Stimulated activated CD8-positive, alpha-beta memory T cell treated with anti-CD3 and anti-CD28 coated beads, Interleukin-2, amount 100 ng/mL, for 1 hour (primary cell): ENCODE measurements at places on chromosomes 2 and 18.

- DNase-seq = no peak
Measured at GRCh38 chr2:157696036-157696435, 67.4 kb upstream of the ACVR1C start.

DNA sequence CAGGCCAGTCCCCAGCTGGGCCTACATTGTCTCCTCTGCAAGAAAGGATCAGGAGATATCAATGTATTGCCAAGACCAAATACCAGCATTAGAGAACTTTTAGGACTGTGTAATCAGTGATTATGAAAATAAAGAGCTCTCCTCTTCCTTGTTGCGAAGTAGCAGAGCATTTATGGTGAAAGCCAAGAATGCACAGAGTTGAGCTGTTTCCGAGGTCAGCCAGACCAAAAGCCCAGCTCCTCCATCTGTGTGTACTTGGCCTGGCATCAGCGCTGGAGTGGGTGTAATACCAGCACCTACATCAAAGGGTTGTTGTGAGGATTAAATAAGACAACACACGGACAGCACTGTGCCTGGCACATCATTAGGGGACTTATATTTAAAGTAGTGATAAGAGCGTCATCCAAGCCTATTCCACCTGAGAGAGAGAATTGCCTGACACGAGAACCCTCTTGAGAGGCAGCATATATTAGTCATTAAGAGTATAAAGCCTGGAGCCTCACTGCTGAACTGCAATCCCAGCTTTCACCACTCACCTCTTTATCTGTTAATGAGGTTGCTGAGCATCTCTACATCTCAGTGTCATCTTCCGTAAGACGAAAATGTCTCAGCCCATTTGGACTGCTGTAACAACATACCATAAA, 7.4 kb upstream of the SLC16A14 start:
- no peak for DNase-seq

DNA sequence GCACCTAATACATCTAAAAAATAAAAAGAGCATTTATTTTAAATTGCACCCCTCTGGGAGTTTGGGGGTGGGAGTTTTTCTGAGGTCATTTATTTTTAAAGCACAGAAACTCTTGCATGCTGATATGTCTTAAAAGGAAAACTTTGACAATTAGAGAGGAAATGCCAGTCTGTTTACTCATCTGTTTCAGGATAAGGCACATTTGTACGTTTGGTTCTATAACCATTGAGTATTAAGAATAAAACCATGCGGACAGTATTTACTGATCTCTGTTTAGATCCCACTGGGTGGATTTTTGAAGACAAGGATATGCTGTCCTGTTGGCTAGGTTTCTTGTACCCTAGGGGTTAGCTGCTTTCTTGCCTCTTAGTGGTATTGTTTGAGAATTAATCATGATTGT, 122.9 kb downstream of the TANC1 start:
- DNase-seq = no peak

- no peak for DNase-seq
Measured at GRCh38 chr2:203471323-203471722, 63.8 kb downstream of the RAPH1 start.

DNA sequence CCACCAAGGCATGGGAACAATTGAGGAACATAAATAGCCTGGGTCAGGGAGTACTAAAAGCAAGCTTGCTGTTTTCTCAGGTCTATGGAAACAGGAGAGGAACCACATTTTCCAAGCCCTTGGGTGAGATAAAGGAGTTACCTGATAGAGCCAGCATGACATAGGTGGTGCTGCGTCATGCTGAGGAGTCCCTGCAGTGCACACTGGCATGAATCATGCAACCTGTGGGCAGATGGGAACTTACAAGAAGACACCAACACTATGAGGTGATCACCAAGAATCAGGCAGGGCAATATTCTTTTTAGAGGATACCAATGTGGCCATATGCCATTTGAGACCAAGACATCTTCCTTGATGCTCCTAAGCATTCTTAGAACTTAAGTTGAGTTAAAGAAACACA, 531.8 kb downstream of the ZEB2 start:
- DNase-seq = no peak

DNA sequence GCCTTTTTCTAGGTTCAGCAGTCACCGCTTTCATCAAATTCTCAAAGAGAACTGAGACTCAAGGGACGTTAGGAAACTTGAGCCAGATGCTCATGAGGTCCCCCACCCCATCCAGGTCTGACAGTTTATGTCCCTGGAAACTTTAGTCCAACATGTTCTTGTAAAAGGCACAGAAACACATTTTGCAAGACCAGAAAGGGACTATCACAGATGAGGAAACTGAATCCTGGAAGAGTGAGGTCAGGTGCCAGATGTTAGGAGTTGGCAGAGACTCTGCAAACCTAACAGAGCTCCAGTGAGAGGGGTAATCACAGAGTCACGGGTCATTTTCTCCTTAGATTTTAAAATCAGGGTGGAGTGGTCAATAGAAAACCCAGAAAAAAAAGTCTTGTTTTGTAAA, 76.6 kb downstream of the RDH14 start:
- no peak for DNase-seq

DNA sequence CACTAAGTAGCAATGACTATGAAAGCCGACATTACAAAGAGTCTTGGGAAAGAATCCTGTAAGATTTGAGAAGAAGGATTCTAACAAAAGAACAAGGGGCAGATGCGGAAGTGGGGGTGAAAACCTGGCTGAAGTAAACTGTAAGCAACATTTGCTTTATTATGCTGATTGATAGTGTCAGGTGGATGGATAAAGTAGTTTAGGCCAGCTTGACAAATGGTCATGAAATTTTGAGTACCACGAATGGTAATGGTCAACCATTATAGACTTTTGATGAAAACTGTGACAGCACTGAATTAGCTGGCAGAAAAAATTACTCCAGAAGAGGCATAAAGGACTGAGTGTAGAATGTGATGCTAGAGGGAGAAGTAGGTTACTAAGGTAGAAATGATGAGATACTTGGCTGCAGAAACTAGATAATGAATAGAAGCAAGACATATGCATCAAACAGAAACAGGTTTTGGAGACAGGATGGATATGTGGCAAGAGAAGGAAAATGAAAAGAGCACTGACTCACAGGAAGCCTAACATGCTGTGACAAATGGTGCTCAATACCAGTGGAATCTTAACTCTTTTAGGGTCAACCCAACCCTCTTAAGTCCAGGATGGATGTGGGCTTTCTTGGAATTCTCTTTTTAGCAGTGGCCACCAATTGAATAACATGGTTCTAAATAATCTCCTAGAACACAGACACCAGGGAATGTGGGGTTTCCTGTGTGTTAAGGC, 6.8 kb downstream of the THUMPD2 start:
- DNase-seq = no peak

DNA sequence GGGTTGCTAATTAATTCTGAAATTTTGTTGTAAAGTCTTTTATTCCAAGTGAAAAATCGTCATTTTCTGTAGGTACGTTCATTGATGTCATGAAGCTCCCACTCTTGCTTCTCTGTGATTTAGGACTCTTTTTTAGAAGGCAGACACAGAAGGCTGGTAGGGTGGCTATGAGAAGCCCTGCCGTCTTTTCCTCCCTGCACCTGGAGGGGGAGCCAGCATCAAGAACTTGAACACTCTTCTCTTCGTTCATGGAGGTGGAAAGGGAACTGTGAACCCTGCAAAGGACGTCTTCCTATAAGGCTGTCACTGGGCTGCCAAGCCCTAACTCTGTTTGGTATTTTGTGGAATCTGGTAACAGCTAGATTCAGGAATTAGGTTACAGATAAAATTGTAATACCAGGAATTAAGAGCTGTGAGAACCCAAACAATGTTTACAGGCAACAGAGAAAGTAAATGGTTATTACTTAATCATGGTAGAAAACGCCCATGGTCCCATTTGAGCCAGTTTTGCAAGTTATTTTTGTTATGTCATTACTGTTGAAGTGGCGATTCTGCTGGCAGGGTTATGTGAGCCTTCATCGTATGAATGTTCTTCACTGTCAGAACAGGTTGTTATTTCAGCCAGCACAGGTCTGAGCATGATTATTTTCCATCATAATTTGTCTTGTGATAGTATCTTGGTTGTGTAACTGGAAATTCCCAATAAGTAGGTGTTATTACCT, 112.2 kb downstream of the OSBPL6 start:
- DNase-seq = no peak

DNA sequence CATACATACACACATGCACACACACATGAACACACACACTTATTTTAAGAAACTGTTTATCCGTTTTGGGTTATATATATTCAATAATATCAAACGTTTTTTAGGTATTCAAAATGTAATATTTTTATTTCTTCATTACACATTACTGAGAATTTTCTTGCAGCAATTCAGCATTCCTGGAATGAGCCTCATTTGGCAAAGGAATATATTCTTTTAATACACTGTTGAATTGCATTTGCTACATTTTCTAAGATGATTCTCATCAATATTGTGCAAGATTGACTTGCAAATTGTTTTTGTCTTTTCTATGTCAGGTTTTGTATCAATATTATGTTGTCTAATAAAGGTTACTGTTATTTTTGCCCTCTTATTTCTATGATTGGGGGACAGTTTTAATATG, 276.1 kb upstream of the CYP26B1 start:
- no peak for DNase-seq

- DNase-seq = no peak
Measured at GRCh38 chr2:218438596-218438995, 19.7 kb downstream of the VIL1 start.

DNA sequence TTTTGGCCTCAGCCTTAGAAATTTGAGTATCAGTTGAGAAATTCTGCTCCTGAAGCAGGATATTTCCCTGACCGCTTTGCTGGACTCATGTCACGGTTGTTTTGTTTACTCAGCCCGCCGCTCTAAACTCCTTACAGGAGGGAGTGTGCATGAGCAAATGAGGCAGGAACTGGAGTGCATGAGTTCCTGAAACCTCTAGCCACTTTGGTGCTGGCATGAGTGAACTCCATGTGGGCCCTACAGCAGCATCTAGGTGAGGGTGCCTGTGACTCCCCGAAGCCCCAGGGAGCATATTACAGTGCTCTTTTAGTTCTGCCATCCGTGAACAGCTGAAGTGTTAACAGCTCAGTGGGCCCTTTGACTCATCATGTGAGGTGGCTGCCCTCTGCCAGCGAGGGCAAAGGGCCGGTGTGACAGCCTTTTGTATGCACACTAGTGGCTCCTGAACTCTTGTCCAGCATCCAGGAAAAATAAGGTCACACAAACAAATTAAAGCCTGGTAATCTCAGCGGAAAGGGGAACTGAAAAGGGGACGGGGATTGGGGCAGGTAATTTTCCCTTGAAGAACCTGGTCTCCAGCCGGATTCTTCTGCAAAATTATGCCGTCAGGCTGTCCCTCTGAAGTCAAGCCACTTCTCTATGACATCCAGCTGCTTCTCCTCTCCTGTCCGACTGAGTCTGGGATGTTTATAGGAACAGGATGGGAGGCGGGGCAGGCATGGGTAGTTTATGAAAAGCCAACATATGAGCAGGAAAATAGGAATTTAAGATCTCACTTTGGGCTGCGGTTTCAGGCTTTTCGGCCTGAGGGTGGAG, 1668.7 kb downstream of the SUCLG1 start:
- no peak for DNase-seq

- DNase-seq = no peak
Measured at GRCh38 chr2:54728669-54729120, 5.2 kb downstream of the EML6 start.

DNA sequence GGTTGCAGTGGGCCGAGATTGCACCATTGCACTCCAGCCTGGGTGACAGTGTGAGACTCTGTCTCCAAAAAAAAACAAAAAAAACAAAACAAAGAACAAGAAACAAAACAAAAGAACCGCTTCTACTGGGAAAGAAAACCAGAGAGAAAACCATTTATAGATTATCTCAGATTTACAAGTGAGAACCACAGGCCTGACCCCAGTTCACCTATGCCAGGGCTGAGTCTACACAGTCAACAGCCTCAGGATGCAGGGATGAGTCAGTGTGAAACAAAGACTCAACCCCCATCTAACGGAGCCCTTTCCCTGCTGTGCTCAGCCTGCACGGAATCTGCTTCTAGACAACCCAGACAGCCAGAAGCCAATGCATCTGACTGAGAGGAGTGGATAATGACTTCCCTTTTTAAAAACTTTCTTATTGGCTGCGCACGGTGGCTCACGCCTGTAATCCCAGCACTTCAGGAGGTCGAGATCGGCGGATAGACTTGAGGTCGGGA, 25.5 kb upstream of the YWHAQ start:
- peak; percentile 26 for DNase-seq

DNA sequence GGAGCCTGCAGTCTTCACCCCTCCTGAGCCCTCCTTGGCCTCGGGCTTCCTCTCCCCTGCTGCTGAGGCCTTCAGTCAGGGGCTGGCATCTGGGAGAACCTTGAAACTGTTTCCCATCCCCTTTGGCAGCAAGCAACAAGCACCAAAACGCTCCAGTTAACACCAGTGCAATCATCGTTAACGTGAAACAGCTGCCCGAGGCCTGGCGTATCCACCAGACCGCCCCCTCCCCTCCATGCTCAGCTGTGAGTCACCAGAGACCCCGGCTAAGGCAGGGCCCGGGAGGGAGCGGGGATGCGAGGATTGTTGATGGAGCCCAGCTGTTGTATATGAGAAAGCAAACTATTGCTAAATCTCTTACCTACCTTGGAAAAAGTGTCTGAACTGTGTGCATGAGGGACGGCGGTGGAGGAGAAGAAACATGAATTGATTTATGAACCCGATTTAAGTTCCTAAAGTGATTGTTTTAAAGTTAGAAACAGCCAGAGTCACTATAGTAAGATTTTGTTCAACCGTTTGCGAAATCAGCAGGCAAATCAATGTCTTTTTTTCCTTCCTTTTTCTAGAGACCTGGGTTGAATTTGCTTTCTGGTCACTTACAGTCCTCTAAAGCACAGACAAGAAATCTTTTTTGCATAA, 5.2 kb downstream of the ZFP36L2 start:
- DNase-seq = no peak

GRCh38 chr2:160812830-160813505, 319.4 kb upstream of the RBMS1 start:
- no peak for DNase-seq

- DNase-seq = no peak
Measured at GRCh38 chr2:147989809-147990403, 30.6 kb downstream of the ORC4 start.

- no peak for DNase-seq
Measured at GRCh38 chr2:19127616-19128015, 230.8 kb downstream of the OSR1 start.

- no peak for DNase-seq
Measured at GRCh38 chr18:65753520-65753919, 2.7 kb downstream of the CDH7 start.

DNA sequence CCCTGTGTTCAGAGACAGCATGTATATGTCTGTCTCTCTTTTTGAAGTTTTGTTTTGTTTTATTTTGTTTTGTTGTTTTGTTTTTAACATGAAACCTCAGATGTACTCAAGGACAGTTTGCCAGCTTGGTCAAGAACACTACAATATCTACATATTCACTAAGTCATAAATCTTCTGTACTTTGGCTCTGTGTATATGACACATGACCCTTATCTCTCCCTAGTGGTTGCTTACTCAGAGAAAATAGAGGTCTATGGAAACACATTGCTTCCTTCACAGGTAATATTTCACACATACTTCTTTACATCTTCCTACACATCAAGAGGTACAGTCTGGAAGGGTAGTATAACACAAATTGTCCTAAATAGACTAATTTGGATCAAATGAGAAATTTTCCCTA, 312.6 kb upstream of the VRK2 start:
- no peak for DNase-seq

GRCh38 chr2:23532391-23533337, 147.7 kb downstream of the KLHL29 start:
- DNase-seq = no peak

- DNase-seq = no peak
Measured at GRCh38 chr2:144424559-144425240, 95.2 kb downstream of the ZEB2 start.
